ENCODE measurements at places on chromosomes 2 and 18. TPM values are rescaled to one million over a fixed set of nuclear protein-coding genes. Genes with fewer than 3 reads are reported as not detected.

- no peak for DNase-seq
These were observed 649.4 kb downstream of the TDRD15 start for GRCh38 chr2:21773168-21773567.

DNA sequence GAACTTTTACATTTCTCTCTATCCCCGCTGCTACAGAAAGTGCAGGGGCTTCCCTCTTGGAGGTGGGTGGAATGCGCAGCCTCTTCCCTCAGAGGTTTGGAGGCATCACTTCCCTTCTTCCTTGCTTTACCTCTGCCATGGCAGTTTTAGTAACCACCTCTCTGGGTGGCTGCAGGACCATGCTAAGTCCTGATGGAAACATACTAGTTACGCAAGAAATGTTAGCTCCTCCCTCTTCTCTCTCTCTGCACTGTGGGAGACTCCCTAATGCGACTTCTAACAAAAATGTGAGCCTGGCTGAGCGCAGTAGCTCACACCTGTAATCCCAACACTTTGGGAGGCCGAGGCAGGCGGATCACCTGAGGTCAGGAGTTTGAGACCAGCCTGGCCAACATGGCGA, 116.8 kb upstream of the RAB6C start:
- DNase-seq, result no peak

- no peak for DNase-seq
These were observed 160.0 kb downstream of the EIPR1 start for GRCh38 chr2:3217646-3218045.

GRCh38 chr2:25286723-25287483, 54.8 kb downstream of the DNMT3A start:
- DNase-seq, result no peak

GRCh38 chr18:47917923-47918610, 12.4 kb downstream of the SMAD2 start:
- no peak for DNase-seq

- DNase-seq, result no peak
These were observed 2.3 kb downstream of the KIF1A start for GRCh38 chr2:240817496-240818292.

DNA sequence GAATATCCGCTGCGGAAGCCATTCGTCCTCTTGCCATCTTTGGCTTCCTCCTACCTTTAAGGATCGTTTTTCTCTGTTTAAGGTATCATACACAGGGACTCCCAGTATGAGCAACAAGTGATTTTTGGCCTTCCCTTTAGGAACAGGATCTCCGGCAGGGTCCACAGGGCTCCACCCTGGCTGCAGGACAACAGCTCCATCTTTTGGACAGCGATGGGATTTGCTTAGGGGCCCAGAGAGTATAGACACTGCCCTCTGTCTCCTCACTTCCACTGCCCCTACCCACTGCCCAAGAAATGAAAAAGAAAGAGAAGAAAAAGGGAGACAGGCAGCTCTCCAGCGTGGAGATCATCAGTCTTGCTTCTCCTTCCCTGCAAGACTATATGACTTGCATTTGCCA, 224.5 kb downstream of the UXS1 start:
- peak; percentile 20 for DNase-seq

DNA sequence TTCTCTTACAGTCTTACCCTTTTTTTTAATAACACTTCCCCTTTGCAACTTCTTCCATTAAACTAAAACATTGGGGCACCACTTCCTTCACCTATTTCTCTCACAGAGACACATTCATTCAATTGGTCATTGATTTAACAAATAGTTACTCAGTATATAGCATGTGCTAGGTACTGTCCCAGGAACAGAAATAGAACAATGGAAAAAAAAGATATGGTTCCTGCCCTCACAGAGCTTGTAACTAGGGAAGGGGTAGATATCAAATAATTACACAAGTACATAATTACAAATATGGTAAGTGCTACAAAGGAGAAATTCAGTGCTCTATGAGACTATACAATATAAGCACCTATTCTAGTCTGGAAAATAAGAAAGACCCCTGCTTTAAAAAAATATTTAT, 165.5 kb upstream of the RBBP8 start:
- no peak for DNase-seq

DNA sequence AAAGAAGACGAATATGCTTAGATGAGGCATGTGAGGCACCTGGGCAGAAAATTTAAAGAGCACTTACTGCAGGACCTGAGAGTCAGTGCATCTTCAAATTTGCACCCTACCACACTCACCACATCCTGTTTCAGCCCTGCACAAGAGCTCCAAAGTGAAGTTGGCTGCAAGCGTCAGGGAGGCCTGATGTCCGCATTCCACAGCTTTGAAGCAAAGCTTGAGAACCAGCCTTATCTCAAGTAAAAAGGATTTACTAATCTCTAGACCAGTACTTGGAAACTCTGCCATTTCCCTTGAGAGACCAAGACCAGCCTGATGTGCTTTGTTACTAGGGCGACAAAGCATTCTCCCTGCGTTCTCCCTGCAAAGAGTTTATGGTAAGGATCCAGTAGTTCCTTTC, 3.4 kb upstream of the ASNSD1 start:
- no peak for DNase-seq

DNA sequence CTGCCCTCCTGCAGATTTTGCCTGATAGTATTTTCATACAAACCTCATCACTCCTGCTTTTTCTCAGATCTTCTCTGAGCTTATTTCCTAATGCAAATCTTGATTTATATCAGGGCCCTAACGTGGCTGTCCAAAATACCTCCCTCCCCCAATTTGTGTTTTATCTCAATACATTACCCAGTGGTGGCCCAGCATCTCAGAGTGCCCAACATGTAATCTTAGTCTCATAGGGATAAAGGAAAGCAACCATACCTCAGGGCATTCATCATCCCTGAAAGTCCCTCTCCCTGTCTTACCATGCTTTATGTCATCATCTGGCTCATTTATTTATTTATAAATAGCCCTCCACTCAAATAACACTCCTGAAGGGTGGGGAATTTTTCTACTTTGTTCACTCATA, 135.3 kb downstream of the SLC8A1 start:
- peak; percentile 3 for DNase-seq

DNA sequence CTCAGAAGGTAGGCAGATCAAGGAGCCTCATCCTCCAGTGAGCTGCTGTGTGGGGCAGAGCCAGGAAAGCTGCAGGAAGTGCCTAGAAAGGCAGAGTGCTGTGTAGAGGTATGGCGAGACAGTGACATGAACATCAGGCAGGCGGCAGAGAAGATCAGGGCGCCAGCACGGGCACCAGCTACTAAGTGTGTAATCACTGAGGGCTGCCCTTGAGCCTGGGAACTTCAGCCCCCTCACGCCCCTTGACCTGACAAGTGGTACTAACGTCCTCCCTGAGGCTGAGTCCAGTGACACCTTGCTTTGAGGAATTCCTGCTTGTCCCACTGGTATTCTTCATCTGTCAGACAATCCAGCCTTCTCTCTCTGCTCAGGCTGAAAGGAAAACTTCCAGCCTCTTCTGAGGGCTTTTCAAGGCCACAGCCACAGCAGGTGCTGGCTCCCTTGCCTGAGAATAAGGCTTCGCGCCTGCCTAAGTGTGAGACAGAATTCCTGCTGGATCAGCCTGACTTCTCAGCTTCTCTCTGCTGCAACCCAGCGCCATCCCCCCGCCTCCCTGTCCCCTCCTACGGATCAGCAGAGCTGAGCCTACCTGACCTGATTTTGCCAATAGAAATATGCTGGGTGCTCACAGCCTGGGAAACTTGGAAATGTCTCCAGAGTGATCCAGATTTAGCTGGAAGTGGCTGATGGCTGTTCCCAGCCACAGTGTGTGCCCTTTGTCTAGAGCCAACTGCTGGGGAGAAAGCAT, 148.0 kb downstream of the SMAD7 start:
- no peak for DNase-seq

DNA sequence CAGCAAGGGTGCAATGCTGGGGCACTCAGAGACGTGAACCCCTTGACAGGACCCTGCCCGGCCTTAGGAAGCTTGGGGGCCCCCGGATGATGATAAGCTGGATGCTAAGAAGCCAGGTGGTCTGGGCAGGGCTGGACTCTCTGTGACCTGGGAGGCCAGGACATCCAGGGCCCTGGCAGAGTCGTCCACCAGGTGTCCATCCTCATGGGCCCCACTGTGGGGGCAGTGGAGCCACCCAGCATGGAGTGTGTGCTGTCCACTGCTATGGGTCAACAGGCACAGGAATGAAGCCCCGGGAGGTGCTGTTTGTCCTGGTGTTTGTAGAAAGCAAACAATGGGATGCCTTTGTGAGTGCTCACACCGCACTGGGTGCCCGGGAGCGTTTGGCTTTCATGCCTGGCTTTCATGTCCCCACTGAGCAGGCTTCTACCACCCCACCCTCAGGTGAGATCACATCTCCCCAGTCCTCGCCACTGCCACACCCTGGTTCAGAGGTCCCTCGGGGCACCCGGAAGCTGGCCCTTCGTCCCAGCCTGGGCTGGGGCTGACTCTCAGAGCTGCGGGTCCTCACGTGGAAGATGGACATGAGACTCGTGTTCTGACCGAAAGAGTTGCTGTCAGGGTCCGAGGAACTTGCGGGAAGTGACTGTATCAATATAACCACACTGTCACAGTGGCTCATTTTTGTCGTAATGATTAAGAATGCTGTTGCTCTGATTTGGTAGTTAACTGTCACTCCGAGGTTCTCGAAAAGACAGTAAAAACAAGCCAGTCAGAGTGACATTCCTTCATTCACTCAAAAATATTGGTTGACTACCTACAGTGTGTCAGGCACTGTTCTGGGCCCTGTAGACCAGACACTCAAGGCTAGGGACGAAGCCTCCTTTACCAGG, 53.3 kb downstream of the INHBB start:
- peak; percentile 4 for DNase-seq

GRCh38 chr2:236753606-236754270, 184.1 kb downstream of the ACKR3 start:
- DNase-seq, result no peak

DNA sequence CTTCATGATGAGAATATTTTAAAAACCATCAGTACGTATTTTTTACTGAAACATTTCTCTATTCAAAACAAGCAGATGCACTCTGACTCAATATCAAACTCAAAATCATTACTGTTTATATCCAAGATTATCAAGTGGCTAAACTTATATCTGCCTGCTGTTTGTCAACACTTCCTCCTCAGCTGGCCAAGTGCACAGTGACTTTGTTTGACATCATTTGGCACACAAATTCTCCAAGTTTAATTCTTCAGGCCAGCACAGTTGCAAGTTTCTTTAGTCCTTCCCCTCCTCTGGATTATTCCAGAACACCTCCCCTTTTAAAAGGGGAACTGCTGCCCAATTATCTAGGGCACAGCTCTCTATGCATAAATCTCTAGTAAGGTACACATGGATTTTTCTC, 346.6 kb downstream of the FSIP2 start:
- no peak for DNase-seq

DNA sequence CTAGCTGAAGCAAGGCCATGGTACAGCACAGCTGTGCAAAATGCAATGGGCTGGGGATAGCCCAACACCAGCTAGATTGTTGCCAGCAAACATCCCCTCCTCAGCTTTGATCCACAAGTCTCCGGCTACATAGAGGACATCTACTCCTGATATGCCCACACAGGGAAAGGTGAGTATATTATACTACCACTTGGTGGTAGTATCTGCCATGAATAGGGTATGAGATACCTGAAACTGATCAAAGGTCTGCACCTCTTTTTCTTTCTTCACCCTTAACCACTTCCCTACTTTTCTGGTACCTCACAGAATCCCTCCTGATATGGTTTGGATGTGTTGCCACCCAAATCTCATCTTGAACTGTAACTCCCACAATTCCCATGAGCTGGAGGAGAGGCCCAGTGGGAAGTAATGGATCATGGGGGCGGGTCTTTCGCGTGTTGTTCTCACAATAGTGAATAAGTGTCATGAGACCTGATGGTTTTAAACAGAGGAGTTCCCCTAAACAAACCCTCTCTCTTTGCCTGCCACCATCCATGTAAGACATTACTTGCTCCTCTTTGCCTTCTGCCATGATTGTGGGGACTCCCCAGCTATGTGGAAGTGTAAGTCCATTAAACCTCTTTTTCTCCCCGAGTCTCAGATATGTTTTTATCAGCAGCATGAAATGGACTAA, 279.6 kb downstream of the TXNL1 start:
- DNase-seq, result peak; percentile 20

- no peak for DNase-seq
These were observed 2072.6 kb upstream of the CELF4 start for GRCh38 chr18:39638224-39638623.

DNA sequence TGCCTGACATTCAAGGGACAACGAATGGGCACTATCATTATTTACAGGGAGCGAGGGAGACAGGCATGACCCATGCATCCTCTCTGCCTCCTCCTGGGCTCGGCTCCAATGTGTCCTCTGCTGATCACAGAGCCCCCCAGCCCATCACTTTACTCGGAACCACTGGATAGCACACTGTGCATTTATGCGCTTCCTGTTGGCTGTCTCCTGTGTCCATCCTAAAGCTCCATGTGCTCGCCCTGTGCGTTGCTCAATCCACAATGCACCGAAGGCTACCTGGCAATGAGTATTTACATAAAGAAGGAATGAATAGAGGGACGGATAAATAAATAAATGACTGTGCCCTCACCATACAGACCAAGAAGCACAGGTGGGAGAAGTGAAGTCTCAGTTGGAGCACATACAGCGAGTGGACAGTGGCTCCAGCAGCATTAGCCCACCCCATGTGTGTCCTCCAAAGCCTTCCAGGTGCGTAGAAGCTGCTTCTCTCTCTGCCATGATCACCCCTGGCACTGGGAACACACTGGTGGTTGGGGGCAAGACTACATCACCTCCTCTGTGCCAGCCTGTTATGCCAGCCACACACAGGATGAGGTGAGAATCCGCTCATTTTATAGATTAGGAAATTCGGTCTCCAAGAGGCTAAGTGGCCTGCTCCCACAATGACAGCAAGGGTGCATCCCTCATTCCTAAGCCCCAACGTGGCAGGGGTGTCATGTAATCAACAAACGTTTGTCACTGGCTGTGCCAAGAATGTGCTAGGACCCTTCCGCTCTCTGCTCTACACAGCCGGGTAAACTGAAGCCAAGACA, 2.3 kb upstream of the GDF7 start:
- no peak for DNase-seq

- peak; percentile 28 for DNase-seq
These were observed 11.4 kb downstream of the ID2 start for GRCh38 chr2:8693157-8693821.

Gene KCNIP3
- 2.9 TPM for total RNA-seq

Gene CNTNAP5
- not detected for total RNA-seq

Gene ACMSD
- 0.33 TPM for total RNA-seq

Gene REG3G
- not detected for total RNA-seq

Gene CRYBA2
- not detected for total RNA-seq

Gene GATA6
- total RNA-seq, result 5.6 TPM

Gene PRKAG3
- not detected for total RNA-seq

Gene GNAL
- 40.8 TPM for total RNA-seq

All from mammary epithelial cell (primary cell).